NCI-H510A treated with DMSO at 0.1 percent for 48 hours (cell line): ENCODE measurements at places on chromosomes 7 and 10.
A peak's percentile ranks its signal among the peaks of the same experiment; 100 is the strongest.

DNA sequence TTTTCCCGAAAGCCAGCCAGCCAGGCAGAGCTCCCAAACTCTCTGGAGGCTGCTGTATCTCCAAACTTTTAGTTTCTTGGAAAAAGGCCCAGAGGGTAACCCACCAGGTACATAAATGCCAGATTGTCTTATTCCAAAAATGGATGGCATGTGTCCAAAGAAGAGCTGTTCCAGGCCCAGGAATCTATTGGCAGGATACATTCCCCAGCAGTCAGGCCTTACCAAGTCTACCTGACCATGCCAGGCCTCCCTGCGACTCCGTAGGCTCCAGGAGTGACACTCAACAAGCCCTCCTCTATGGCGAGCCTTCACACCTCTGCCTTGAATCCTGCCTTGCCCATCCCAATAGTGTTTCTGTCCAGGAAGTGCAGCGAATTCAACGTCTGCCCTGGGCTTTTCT lies 95.6 kb downstream of the GRB10 start:
- no peak for DNase-seq

GRCh38 chr7:46034056-46034768 lies 113.1 kb upstream of the IGFBP3 start:
- DNase-seq, result no peak

DNA sequence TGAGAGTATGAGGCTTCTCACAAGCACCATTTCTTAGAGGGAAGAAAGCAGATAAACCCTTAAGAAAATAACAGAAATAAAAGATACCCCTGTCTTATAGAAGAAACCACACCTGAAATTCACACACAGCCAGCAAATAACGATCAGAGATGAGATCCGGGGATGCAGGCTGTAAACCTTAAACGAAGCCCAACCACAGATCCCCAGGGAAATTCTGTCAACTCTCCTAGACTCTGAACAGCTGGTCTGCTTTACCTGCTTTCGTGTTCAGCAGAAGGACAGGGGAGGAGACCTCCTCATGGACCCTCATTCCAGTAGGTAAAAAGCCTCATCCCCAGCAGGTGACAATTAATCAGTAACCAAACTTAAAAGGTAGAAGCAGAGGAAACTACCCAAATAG lies 45.0 kb downstream of the VOPP1 start:
- DNase-seq, result no peak

GRCh38 chr7:2437537-2438148 lies 34.2 kb downstream of the CHST12 start:
- DNase-seq, result peak; percentile 47

DNA sequence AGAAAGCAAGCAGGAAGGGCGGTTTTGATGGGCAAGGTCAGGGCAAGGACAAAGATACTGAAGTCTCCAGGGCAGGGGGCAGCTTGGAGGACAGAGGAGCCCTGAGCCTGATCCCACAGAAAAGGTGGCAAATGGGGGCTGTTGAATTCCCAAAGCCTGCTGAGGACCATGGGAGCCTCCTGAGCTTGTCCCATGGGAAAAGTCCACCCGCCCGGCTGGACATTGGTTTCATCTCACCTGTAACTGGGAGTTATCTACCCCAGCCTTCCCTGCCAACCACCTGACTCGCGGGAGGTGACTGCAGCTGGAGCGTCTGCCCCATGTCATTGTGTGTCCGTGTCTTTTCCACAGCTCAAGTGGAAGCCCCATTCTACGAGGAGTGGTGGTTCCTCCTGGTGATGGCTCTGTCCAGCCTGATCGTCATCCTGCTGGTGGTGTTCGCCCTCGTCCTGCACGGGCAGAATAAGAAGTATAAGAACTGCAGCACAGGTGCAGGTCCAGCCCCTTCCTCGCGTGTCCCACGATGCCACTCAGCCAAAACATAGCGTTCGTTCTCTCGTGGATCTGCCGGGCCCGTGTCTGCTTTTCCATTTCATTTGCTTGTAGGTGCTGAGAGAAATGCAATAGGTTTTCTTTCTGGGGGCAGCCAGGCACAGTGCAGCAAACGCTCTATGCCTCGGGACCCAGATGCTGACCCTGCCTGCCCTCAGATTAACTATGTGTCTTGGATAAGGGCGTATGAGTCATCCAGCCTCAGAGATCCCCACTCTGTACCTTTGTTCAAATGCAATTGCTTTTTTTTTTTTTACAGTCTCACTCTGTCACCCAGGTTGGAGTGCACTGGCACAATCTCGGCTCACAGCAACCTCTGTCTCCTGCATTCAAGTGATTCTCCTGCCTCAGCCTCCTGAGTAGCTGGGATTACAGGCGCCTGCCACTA lies 444.5 kb upstream of the FOXK1 start:
- no peak for DNase-seq

GRCh38 chr7:48466713-48467112 lies 295.5 kb downstream of the ABCA13 start:
- DNase-seq, result no peak

- no peak for DNase-seq
Measured at GRCh38 chr7:92006046-92006445, 65.4 kb downstream of the AKAP9 start.

DNA sequence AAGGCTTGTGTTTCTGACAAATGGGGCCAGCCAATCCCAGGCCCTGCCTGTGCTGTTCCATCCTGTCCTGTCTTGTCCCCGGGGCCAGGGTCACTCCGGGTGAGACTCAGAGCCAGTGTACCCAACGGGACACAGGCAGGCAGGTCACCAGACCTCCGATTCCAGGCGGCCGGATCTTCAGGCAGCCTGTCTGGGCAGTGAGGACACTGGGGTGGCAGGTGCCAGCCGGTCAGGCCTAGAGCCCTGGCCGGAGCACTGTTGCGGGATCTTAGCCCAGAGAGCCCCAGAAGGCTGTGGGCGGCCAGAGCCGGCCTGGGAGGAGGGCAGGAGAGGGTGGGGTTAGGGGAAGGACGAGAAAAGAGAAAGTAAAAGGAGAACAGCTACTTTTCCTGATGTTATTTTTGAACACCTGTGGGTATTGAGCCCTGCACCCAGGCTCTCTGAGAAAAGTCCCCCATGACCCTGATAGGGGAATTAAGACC lies 134.3 kb upstream of the TNRC18 start:
- no peak for DNase-seq

GRCh38 chr10:61438141-61438988 lies 14.8 kb downstream of the TMEM26 start:
- DNase-seq, result no peak

GRCh38 chr7:106772655-106773108 lies 92.4 kb upstream of the PIK3CG start:
- DNase-seq, result no peak

GRCh38 chr10:32077896-32078485 lies 21.8 kb upstream of the KIF5B start:
- no peak for DNase-seq

- DNase-seq, result peak; percentile 57
Measured at GRCh38 chr7:25359471-25360059, 131.3 kb upstream of the NPVF start.

GRCh38 chr10:118799777-118800176 lies 45.0 kb upstream of the CACUL1 start:
- no peak for DNase-seq

DNA sequence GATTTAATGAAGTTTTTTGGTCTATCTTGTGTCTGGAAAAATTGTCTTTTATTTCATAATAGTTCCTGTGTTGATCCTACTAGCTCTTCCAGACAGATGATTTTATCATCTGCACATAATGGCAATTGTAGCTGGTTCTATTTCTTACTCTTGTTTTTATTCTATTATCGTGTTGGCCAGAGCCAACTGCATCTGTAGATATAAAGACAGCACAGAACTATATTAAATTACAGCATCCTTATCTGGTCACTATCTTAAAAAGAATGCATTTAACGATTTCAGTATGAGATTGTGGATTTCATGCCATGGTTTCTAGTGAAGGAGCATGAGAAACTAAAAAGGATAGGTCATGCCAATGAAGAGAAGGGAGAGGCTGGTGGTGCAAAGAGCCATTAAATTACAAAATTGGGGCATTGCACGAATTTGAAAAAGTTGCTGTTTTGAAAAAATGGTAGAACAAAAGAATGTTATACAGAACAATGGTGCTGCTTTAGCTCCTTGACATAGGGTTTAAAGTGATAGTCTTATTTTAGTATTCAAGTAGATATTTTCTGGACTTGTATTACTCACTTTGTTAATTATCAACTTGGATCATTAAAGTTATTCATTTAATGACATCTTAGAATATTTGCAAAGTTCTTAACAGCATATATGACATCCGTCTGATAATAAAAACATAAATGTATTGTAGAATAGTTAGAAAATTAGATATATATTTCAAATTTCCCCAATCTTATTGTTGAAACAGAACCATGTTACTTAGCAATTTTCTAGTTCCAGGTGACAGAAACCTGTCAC lies 1250.3 kb downstream of the REEP3 start:
- DNase-seq, result no peak

GRCh38 chr7:17488829-17489228 lies 190.4 kb downstream of the AHR start:
- DNase-seq, result no peak

- DNase-seq, result no peak
Measured at GRCh38 chr7:13198727-13199126, 511.3 kb downstream of the ARL4A start.

DNA sequence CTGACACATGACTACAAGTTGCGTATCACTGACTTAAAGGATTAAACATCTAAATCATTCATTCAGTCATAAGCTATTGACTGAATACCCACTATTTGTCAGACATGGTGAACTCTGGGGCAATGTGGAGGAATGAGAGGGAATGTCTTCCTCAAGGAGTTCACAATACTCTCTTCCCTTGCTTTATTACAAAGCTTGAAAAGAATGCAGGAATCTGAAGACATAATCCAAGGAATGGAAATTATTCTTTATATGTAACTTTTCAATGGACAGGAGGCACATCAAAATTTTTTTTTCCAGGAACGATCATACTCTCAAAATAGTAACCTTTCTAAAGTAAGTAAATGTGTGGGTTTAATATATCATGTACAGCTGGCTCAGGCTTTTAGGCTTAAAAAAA lies 111.9 kb downstream of the ATXN7L1 start:
- DNase-seq, result no peak

GRCh38 chr7:41899823-41900433 lies 197.0 kb upstream of the INHBA start:
- no peak for DNase-seq
